ENCODE measurements at places on chromosomes 6 and 20.

- DNase-seq = no peak
Observed at GRCh38 chr20:7993238-7993637, 26.3 kb downstream of the TMX4 start.

GRCh38 chr20:13236990-13237720 is 16.1 kb downstream of the ISM1 start:
- no peak for DNase-seq

- no peak for DNase-seq
Observed at GRCh38 chr6:116088946-116089345, 11.7 kb upstream of the NT5DC1 start.

DNA sequence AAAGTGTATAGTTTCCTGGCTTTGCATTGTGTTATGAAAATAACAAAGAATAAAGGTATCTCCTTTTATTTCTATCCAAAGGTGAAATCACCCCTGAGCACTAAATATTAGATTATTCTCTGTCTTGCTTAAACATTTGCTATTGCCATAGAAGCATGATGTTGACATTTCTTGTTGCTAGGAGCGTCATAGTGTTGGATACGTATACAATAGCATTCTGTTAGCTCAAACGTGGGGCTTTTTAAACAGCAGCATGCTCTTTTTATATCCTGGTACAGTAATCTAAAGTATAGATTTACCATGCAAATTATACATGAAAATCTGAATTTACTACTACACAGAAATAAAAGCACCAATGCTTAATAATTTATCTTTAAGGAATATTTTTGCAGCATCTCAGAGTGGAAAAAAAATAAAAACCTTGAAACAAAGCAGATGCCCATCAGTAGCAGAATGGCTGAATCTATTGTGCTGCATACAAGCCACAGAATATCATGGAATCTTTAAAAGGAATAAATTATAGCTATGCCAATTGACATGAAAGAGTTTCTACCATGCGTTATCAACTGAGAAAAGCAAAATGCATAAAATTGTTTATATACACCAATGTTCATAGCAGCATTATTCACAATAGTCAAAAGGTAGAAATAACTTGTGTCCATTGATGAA is 9.6 kb upstream of the HSF2 start:
- DNase-seq = no peak

- peak; percentile 29 for DNase-seq
Observed at GRCh38 chr6:15876406-15876805, 213.6 kb upstream of the DTNBP1 start.

GRCh38 chr6:1040393-1040792 is 271.5 kb upstream of the FOXQ1 start:
- no peak for DNase-seq

DNA sequence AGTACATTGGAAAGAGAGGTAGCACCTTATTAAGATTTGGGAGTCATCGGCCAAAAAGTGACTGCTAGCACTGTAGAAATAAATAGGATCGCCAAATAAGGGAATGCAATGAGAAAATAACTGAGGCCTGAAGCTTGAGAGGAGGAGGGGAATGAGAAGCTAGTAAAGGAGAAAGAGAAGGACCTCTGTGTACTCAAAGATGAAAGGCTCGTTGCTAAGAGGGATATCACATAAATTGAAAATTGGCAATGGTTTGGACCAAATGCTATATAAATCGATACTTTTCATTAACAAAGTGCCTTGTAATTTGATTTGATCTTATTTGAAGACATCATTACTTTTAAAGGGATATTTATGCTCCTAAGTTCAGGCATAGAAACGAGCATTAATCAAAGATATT is 796.3 kb downstream of the QKI start:
- no peak for DNase-seq

- DNase-seq = peak; percentile 97
Observed at GRCh38 chr6:45661661-45662060, 283.9 kb upstream of the SUPT3H start.

- peak; percentile 7 for DNase-seq
Observed at GRCh38 chr6:148524976-148525375, 182.3 kb downstream of the SASH1 start.

GRCh38 chr6:78117966-78118365 is 465.1 kb downstream of the MEI4 start:
- DNase-seq = no peak

- no peak for DNase-seq
Observed at GRCh38 chr6:25009393-25009710, 73.6 kb upstream of the RIPOR2 start.

DNA sequence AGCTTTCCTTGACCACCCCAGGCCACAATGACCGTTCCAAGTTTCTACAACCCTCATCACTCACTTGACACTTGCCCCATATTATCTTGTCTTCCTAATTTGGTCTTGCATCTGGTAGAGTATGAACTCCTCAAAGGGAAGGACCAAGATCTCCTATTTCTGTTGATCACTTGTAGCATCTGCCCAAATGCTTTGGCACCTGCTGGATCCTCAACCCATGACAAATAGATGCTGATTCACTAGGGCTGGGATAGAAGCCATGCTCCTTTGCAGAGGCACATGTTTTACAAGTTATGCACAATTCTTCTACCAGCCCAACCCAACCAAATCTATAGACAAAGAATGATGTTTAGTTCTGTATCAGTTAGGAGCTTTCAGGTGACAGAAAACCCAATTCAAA is 110.7 kb downstream of the UNC5CL start:
- DNase-seq = no peak

GRCh38 chr6:134402372-134402984 is 84.6 kb upstream of the SGK1 start:
- peak; percentile 23 for DNase-seq

DNA sequence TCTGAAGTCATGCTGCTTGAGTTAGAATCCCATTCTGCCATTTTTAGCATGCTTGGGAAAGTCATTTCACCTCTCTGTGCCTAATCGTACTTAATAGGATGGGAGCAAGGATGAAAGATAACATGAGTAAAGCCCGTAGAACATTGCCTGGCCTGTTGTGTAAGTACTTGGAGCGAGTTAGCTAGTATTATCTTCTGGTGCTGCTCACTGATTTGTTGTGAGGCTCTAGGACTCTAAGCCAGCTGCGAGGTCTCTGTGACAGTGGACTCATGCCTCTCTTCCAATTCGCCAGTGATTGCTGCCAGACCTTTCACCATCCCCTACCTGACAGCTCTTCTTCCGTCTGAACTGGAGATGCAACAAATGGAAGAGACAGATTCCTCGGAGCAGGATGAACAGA is 17.8 kb downstream of the TAF8 start:
- no peak for DNase-seq

DNA sequence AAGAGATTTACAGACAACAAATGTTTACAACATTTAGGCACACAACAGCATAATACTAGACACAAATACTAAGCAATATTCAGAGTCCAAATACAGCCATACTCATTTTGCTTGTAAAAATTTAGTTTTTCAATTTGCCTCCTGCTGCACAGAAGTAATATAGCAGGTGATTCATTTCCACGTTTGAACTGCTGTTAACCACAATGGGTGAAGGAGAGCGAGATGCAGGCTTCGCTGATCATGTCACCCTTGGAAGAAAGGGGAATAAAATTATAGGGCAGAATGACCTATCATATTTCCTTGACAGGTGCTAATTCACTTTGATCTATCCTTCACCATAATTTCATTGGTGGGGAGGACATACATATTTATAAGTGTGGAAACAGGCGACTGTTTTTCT is 643.8 kb upstream of the AGPAT4 start:
- DNase-seq = no peak

- DNase-seq = no peak
Observed at GRCh38 chr6:23370051-23370450, 756.0 kb upstream of the NRSN1 start.

DNA sequence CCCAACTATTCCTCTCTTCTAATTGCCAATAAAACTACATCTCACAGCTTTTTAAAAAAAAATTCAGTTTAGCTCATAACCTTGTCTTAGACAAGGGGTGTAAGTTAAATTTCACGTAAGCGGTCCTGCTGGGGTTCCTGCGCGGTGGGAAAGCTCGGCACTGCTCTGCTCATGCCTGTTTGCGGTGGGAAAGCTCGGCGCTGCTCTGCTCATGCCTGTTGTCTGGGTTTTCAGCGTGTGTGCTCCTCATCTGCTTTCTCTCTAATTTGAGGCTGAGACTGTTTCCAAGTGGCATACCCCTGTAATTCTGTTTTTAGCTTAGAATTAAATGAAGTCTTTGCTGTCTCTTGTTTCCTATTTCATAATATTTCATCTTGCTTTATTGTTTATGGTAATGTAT is 18.6 kb downstream of the ARID1B start:
- no peak for DNase-seq

- DNase-seq = no peak
Observed at GRCh38 chr20:17835934-17836300, 132.7 kb downstream of the SNX5 start.

- DNase-seq = no peak
Observed at GRCh38 chr20:57584768-57585461, 24.0 kb downstream of the PCK1 start.

- DNase-seq = peak; percentile 38
Observed at GRCh38 chr6:24494821-24495795, at the start of gene ALDH5A1. Gene ALDH5A1 (plus strand): TSS chr6:24494969. CDS start chr6:24494997, 28 bp downstream.

- DNase-seq = peak; percentile 78
Observed at GRCh38 chr6:80547827-80548226, 441.4 kb downstream of the BCKDHB start.

- DNase-seq = no peak
Observed at GRCh38 chr20:46214824-46215488, 93.3 kb downstream of the CDH22 start.

DNA sequence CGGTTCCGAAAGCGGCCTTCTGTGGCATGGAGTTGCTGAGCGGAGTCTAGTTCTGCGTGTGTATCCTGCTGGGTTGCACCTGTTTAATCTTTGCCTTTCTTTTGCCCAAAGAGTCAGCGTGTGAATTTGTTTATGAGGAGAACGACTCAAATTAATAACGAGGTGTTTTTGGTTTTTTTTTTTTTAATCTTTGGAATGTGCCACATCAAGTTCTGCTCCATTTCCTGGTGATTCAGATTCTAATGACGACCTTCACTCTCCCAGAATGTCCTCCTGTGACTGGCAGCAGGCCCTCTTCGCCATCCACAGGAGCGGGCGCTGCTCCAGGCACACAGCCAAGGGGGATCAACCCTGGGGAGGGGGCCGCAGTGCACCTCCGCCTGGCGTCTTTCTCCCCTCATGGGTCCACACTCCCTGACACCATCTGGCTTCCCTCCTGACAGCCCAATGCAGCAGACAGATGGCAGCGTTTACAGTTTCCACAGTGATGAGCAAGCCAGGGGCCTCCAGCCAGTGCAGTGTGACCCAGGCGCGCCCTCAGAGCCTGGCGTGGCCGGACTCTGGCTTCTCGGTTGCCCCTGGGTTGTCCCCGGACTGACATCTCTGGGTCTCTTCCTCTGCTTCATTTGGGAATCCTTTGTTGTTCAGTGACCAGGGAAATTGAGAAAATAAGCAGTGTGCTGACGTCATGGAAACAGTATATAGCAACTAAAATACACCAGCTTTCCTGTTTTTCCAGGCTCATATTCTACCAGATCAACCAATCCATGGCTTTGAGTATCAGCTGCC is 27.5 kb upstream of the AFDN start:
- DNase-seq = no peak

GRCh38 chr6:122033564-122034181 is 365.8 kb upstream of the HSF2 start:
- DNase-seq = peak; percentile 67

GRCh38 chr20:53838311-53838868 is 232.0 kb downstream of the BCAS1 start:
- DNase-seq = no peak

- no peak for DNase-seq
Observed at GRCh38 chr20:43096126-43096930, 93.4 kb downstream of the PTPRT start.

DNA sequence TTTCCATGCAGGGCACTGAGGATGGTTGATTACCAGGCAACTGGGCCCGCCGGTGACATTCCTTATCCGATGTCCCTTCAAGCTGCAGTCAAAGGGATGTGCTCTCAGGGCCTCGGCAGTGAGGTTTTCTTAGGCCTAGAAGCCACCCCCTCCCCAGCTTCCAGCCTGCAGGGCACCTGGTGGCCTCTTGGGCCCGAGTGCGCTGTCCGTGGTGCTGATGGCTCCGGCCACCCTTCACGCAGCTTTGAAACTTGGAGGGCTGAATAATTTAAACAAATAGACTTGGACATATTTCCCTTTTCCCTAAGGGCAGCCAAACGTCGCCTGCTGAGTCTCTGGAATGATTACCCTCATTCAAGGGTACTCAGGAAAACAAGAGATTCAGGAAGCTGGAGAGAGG is 8.9 kb upstream of the MLN start:
- peak; percentile 15 for DNase-seq

GRCh38 chr6:81900616-81901015 is 148.1 kb upstream of the TENT5A start:
- no peak for DNase-seq

DNA sequence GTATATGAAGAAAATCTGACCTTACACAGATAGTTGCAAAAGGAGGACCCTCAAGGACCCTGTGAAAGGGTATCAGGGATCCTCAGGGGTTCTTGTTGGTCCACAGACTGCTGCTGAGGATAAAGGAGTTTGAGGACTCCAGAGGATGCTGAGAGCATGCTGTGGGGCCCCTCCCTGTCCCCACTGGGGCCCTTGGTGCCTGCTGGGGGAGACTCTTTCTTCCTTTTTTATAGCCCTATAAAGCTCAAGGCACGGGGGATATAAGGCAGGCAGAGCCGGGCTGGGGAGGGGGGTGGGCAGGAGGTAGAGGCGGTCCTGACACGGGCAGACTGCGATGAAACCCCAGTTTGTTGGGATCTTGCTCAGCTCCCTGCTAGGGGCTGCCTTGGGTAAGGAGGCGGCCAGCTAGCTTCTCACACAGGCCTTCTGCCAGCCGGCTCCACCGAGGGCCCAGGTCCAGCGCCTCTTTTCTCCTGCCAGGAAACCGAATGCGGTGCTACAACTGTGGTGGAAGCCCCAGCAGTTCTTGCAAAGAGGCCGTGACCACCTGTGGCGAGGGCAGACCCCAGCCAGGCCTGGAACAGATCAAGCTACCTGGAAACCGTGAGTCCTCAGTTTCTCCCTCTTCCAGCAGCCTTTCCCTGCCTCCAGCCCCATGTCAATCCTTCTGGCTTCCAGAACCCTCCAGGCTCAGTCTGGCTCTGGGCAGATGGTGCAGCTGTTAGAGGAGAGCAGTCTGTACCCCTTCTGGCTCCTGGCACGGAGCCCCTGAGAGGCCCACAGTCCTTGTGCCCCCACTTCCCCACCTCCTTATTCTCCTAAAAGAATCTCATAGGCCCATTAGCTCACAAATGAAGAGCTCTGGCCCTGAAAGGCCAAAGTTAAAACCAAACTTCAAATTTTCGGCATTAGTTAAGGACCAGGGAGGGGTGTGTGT is at the start of gene LY6G6D:
Gene LY6G6D (plus strand): TSS at position 327 of the 937 bp plus-strand sequence. CDS start 8 bp downstream, at position 335.
- no peak for DNase-seq

GRCh38 chr20:539191-539590 is 4.4 kb downstream of the CSNK2A1 start:
- DNase-seq = no peak

- no peak for DNase-seq
Observed at GRCh38 chr6:25172819-25173218, 106.4 kb upstream of the CARMIL1 start.

All from kidney glomerular epithelial cell (primary cell).